ENCODE measurements at places on chromosomes 1 and 21.

GRCh38 chr1:33130297-33130696, 49.3 kb downstream of the AZIN2 start:
- no peak for DNase-seq

GRCh38 chr1:183945428-183946319, 91.9 kb downstream of the COLGALT2 start:
- no peak for DNase-seq

GRCh38 chr1:239303289-239303688, 83.1 kb upstream of the CHRM3 start:
- DNase-seq, result no peak

GRCh38 chr1:203273869-203274602, 31.3 kb upstream of the BTG2 start:
- DNase-seq, result no peak

- no peak for DNase-seq
Measured at GRCh38 chr1:46333300-46334029, 7.1 kb upstream of the NSUN4 start.

GRCh38 chr1:154407198-154408091, 2.3 kb downstream of the IL6R start:
- DNase-seq, result no peak

GRCh38 chr1:85555867-85556573, 24.5 kb upstream of the CCN1 start:
- no peak for DNase-seq

DNA sequence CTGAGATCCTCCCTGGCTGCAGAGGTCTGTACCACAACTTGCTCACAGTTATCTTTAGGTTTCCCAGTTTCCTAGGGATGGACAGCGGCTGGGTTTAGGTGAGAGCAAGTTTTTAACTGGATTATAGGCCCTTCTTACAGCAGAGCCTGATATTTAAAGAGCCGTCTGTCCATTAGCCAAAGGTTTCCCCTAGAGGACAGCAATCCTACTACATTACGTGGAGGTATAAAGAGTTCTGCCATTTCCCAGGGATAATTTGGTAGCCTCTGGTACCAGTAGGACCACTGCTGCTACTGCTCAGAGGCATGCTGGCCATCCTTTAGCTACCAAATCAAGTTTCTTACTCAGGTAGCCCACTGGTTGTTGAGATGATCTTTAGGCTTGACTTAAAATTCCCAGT, 21.9 kb upstream of the FCGR2A start:
- DNase-seq, result no peak

All from non-pigmented ciliary epithelial cell (primary cell).